ENCODE measurements at places on chromosomes 3 and 15.

GRCh38 chr3:13403847-13404246, 16.3 kb downstream of the NUP210 start:
- no peak for DNase-seq

DNA sequence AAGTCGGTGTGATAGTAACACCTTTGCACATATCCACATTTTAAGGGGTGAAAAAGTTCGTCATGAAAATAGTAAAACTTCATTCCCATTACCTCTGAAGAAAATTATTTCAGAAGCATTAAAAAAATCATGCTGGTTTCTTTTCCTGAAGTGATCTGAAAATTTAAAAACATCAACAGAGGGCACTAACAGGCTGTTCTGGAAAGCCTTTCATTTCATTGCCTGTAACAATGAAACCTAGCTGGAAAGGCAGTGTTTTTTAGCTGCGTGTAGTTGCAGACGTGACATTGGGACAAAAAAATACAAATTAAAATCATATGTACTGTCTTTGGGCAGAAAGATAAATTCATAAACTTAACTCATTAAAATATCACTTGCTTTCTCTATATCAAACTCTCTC, 993.8 kb downstream of the GBE1 start:
- no peak for DNase-seq

GRCh38 chr3:141808586-141808985, 45.4 kb downstream of the GRK7 start:
- DNase-seq = no peak

DNA sequence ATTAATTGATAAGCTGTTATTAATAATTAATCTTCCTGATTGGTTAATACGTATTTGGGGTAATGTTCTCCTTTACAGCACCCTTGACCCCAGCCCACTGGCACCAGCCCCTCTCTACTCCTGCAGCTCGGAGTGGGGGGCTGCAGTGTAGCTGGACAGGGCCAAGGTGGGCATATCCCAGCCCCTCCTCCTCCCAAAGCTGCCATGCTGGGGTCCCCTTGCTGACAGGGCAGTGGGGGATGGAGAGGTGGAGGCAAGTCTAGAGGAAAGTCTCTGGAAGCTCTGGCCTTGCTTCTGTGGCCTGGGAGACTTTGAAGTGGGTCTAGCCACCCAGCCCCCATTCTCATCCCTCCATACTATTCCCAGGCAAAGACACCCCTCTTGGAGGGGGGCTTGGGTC, 35.8 kb downstream of the HCN4 start:
- no peak for DNase-seq

- no peak for DNase-seq
Measured at GRCh38 chr3:43212914-43213611, 73.3 kb upstream of the SNRK start.

GRCh38 chr15:81098861-81099651, 35.0 kb upstream of the CFAP161 start:
- DNase-seq = no peak

GRCh38 chr15:71761649-71762048, 48.7 kb upstream of the NR2E3 start:
- DNase-seq = no peak

DNA sequence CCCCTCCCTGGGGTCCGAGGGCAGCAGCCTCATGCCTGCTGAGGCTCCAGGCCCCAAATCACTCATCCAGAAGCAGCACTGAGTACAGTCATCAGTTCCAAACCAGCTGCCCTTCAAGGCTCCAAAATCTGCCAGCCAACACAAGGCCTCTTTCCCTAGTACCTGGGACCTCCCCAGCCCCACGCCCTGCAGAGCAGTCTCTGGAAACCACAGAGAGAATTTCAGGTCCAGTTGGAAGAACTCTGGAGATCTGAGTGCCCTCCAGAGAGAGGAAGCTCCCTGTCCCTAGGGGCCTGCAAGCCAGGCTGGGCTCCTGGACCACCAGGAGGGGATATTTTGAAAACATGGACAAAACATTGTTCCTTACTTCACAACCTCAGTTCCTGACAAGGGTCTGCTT, 26.2 kb downstream of the TKT start:
- DNase-seq = no peak
